Forelimb muscle (tissue), 1 donor: ENCODE measurements at places on chromosomes 1 and 21. TPM values are rescaled to one million over a fixed set of nuclear protein-coding genes. Genes with fewer than 3 reads are reported as not detected.

- no peak for DNase-seq
Observed at GRCh38 chr1:156582388-156583017, 3.0 kb downstream of the TTC24 start.

GRCh38 chr21:18349468-18349867 lies 54.1 kb downstream of the TMPRSS15 start:
- no peak for DNase-seq

DNA sequence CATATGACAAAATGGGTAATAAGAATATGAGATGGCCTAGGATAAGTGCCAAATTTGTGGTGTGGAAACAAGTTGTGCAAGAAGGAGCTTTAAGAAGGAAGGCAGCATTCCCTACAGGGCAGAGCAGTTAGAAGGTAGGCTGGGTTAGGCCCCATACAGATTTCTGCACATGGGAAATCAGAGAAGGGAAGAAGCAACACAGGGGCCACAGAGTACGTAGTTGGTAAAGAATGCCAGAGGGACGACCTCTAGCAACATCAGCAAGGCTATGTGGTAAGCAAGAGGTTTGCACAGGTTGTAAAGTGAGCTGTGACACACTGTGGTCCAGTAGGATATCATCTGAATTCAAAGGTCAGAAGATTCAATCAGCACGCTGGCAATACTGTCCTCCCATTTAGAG lies 765.6 kb upstream of the B3GALT2 start:
- no peak for DNase-seq

- DNase-seq = no peak
Observed at GRCh38 chr1:28058168-28058567, 30.2 kb downstream of the EYA3 start.

GRCh38 chr1:190019717-190020116 lies 457.9 kb downstream of the BRINP3 start:
- no peak for DNase-seq

- no peak for DNase-seq
Observed at GRCh38 chr1:163161841-163162240, 40.9 kb downstream of the RGS5 start.

- no peak for DNase-seq
Observed at GRCh38 chr1:50993645-50994044, 23.6 kb downstream of the CDKN2C start.

DNA sequence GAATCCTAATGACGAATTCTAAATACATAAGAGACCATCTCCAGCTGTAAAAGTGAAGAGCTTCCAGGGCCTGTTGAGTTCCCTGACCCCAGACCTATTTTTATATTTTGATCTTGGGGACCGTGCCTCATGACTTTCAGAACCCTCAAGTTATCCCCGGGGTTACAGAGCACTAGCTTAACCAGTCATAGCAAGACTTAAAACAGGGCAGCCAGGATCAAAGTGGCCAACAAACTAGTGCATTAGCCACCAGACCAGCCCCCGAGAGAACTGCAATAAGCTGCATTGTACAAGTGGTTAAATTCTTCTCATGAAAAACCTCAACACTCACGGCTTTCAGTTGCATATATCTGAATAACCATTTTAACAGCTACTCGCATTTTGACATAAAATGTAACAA lies 183.0 kb downstream of the BARHL2 start:
- no peak for DNase-seq

GRCh38 chr1:27001570-27002360 lies 8.3 kb downstream of the TRNP1 start:
- DNase-seq = no peak

DNA sequence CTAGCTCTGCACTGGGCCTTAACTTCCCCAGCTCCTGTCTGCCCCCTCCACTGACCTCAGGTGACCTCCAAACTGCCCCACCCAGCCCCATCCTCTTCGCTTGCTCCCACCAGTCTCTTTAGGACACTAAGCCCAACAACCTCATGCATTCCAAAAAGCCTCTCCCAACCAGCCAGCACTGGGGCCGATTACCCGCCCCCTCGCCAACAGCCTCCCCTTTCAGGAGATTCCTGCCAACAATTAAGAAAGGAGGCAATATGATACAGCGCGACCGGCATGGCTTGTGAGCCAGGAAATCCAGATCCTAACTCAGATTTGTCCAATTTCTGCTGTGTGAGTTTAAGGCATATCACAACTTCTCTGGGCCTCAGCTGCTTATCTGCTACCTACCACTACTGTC lies 14.7 kb downstream of the KANK4 start:
- no peak for DNase-seq

DNA sequence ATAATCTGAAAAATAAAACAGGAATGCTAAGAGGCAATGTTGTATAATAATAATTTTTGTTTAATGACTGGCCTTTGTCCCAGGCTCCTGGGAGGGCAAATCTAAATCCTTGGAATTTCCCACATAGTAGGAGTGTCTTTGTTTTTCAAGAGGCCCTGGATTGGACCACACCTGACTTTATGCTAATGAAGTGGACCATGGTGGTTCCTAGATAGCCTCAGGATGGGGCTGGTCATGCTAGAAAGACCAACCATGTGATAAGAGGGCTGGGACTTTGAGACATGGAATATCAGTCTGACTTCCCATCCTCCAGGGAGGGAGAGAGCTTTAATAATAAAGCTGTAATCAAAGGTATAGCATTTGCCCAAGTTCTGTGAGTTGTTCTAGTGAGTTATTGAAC lies 138.2 kb upstream of the RAB4A start:
- DNase-seq = no peak

DNA sequence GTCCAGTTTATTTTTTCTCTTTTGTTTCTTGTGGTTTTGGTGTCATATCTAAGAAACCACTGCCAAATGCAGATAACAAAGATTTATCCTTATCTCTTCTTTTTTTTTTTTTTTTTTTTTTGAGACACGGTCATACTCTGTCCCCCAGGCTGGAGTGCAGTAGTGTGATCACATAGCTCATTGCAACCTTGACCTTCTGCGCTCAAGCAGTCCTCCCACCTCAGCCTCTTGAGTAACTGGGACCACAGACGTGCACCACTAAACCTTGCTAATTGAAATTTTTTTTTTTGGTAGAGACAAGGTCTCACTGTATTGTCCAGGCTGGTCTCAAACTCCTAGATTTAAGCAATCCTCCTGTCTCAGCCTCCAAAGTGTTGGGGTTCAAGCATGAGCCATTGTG lies 8.9 kb downstream of the SLC66A1 start:
- DNase-seq = no peak

DNA sequence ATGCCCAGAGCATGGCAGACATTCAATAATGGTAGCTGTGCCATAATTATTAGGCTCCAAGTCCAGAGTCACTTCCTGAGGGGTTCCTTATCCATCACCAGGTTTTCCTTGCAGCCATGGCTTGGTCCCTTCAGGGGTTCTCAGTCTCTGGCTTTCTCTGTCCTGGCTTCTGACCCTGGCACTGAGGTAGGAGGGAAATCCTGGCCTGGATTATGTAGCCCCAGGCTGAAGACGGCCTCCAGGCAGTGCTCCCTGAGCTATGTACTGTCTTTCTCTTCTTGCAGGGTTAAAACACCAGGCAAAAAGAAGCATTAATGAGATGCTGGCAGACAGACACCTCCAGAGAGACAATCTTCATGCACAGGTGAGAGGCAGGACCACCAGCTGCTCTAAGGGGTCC lies 9.5 kb upstream of the PADI3 start:
- DNase-seq = peak; percentile 71

GRCh38 chr1:11564237-11564636 lies 85.3 kb downstream of the DISP3 start:
- DNase-seq = no peak

DNA sequence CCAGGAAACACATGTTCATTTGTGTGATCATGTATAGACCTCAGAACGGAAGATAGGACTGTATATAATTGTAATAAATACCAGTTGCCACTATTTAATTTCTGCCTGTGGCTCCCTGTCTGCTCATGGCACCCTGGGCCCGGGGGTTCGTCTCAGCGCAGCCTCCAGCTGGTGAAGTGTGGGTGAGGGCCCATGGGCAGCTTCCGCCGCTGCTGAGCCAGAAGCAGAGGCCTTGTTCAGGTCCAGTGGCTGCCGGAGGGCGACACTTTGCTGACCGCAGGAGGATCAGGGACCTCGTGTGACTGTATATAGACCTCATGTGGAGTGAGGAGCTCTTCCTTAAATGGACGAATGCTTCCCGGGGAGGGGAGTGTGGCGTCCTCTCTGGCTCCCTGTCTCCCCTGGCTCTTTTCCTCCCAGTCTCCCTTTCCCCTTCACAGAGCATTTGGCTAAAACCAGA lies 155.9 kb downstream of the PEX14 start:
- no peak for DNase-seq

GRCh38 chr1:235049217-235049616 lies 79.4 kb downstream of the TOMM20 start:
- DNase-seq = no peak

DNA sequence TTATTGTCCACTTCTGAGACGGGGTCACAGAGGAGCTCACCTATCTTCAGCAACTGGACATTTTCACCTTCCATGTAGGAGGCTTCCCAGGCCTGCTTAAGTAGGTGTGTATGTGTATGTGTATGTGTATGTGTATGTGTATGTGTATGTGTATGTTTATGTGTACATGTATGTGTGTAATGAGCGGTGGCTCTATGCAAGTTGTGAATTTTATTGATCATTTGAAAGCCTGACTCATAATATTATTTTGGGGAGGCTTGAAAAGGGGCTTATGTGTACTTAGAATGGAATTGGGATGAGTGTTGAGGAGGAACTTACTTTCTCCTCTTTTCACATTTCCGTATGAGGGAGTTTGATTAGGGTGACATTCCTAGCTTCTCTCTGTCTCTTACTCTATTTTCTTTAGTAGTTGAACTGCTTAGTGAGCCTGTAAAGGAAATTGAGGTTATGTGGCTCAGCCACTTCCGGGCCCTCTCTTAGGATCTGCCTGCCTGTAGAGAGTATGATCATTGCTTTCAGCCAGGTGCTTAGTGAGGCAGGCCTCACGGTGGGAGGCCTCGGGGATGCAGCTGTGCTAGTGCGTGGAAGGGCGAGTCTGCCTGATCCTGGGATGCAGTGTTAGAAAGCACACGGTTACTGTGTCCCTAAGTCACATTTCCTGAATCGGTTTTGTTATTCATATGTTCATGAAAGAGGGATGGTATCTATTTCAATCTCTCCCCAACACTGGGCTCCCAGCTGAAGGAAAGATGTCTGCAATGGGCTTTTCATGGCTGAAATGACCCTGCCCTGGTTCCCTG lies 61.0 kb downstream of the IER5 start:
- no peak for DNase-seq

DNA sequence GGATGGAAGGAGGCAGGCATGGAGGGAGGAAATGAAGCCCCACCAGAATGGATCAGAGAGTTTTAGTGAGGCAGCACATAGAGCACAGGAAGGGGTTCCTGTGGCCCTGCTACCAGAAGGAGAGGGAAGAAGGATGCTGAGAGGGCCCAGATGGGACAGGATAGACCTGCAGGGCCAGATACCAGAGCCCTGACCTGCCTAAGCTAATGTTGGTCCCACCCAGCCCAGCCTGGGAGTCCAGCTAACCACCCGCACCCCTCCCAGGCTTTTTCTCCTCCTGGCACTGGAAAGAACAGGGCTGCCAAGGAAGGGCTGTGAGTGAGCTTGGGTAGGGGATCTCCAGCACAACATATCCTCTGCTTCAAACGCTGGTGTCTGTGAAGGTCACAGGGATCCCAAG lies 6.9 kb downstream of the NECTIN4 start:
- no peak for DNase-seq

GRCh38 chr1:21630571-21631343 lies 38.4 kb downstream of the RAP1GAP start:
- no peak for DNase-seq

GRCh38 chr1:181726320-181727012 lies 243.1 kb downstream of the CACNA1E start:
- no peak for DNase-seq

DNA sequence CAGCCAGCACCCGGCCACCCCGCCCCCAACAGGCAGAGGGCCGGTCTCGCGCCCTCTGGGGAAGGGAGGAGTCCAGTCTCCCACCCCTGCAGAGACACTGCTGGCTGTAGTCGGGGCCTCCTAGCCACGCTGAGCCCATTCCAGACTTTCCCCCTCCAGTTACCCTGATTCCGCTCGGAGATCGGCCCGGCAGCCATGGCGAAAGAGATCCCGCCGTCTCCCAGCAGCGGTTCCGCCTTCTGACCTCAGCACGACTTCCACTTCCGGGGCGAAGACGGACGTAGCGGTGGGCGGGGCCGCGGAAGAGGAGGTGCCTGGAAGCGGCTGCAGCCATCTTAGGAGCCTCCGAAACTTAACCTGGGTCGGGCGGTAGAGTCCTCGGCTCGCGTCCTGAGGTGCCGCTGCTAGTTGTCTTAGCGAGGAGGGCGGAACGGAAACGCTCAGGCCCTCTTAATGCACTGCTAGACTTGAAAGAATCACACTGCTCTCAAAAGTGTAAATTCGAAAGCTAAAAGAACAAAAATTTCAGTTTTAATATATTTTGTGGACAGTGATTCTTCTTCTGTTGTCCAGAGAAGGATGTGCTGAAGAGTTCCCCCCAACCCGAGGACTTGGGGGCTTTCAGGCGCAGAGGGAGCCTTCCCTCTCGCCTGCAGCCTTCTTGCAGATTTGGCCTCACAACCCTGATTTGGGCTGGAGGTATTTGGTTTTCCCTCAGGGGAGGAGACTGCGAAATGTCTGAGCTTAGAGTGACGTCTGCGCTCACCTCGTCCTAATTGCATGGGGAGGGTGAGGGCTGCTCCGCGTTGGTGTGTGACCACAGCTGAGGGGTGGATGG lies at the start of gene SF3B4:
SF3B4 (minus strand) TSS at position 241 of the 838 bp plus-strand sequence; CDS start at position 197, 44 bp downstream.
- peak; percentile 88 for DNase-seq

- no peak for DNase-seq
Observed at GRCh38 chr1:157399984-157400382, 152.3 kb downstream of the FCRL5 start.

GRCh38 chr1:41437011-41437355 lies 47.5 kb downstream of the EDN2 start:
- no peak for DNase-seq

GRCh38 chr1:71304125-71304524 lies 223.3 kb upstream of the ZRANB2 start:
- no peak for DNase-seq

Gene GNAT2
- polyA plus RNA-seq = not detected

Gene LCE2A
- polyA plus RNA-seq = not detected

Gene CLDN19
- polyA plus RNA-seq = 0.34 TPM

Gene SLAMF6
- polyA plus RNA-seq = 0.16 TPM

Gene TPRG1L
- polyA plus RNA-seq = 28.5 TPM

Gene ANGPTL1
- polyA plus RNA-seq = 63.0 TPM

Gene GALE
- 25.5 TPM for polyA plus RNA-seq

Gene OVAAL
- 0.09 TPM for polyA plus RNA-seq

Gene NEGR1
- polyA plus RNA-seq = 16.6 TPM

Gene SPOCD1
- polyA plus RNA-seq = 0.32 TPM

Gene LACTBL1
- not detected for polyA plus RNA-seq

Gene PODN
- 7.8 TPM for polyA plus RNA-seq

Gene L1TD1
- polyA plus RNA-seq = 0.80 TPM
